Activated CD4-positive, alpha-beta memory T cell treated with anti-CD3 and anti-CD28 coated beads for 36 hours (primary cell): ENCODE measurements at places on chromosomes 2 and 18. TPM values are rescaled to one million over a fixed set of nuclear protein-coding genes. Genes with fewer than 3 reads are reported as not detected.

The DOK6 gene
- total RNA-seq = not detected

The PRKAG3 gene
- not detected for total RNA-seq

The TSGA10 gene
- 6.3 TPM for total RNA-seq

The BOLL gene
- not detected for total RNA-seq

The HOXD10 gene
- not detected for total RNA-seq

The ZNF516 gene
- total RNA-seq = 4.8 TPM

The MYL1 gene
- not detected for total RNA-seq

The AFF3 gene
- 0.22 TPM for total RNA-seq

The MFF gene
- total RNA-seq = 74.1 TPM
